Left colon (tissue), 2 donors: ENCODE measurements at places on chromosomes 11 and 22.

- no peak for DNase-seq
Observed at GRCh38 chr11:78961937-78962701, 387.5 kb upstream of the NARS2 start.

DNA sequence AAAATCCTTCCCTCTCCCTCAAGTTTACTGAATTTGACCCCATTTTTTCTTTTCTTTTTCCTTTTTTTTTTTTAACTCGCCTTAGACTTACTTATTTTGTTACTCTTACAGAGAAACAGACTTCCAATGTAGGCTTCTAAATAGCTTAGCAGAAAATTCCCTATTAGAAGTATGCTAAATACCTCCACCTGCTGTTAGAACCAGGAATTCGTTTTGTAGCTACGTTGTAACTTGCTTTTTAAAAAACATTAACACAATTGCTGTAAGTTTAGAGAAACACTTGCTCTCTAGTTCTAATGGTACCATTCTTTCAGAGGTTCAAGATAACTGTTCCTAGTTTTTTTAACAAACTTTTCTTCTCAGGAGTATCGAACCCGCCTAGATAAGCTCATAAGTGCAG is 324.2 kb downstream of the DCDC1 start:
- no peak for DNase-seq

DNA sequence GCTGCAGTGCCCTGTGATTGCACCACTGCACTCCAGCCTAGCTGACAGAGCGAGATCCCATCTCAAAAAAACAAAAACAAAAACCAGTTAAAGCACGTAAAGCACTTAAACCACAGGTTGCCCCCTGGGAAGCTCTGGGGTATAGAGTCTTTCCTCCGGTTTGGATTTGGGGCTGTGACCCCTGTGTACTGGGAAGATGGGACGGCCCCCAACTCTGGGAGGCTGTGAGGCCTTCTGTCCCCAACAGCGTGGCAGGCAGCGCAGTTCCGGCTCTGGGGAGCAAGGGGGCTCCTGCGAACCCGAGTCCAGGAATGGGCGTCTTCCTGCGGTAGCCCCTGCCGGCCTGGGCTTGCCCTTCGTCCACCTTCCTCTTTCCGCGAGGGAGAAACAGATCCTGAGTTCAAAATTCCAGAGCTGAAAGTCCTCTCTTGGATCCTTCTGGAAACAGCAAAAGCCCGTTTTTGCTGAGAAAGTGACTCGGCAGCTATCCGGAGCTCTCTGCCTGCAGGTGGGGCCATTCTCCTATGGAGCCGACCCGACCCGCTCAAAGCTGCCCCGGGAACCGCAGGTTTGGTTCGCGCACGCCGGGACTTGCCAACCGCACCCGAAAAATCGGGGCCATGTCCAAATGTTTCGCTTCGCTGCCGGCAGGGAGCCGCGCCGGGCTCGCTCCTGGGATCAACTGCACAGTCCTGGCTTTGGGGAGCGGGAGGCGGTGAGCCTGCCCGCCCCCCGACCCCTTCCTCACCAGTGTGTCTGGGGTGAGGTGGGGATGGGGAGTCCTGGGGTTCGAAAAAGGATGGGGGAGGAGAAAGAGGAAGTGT is 36.3 kb upstream of the POLA2 start:
- peak; percentile 72 for DNase-seq

DNA sequence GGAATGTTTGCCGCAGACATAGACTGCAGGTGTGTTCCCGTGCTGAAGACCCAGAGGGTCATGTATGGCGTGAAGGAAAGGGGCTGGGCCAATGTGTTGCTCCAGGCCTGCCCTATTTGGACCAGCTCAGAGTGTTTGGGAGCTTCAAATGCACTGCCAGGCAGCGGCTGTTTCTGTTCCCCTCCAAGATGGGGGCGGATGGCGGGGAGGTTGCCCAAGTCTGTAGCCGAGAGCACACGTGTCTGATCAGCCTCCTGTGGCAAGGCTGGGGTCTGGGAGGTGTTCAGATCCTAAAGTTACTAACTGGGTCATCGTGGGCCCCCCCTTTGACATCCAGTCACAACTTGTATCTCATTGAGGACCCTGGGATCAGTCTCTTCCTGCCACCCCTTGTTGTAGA is 45.5 kb downstream of the CACNA1I start:
- no peak for DNase-seq

GRCh38 chr11:35144806-35145205 is 5.8 kb downstream of the CD44 start:
- no peak for DNase-seq

GRCh38 chr22:42343531-42344081 is 73.2 kb upstream of the TCF20 start:
- no peak for DNase-seq

DNA sequence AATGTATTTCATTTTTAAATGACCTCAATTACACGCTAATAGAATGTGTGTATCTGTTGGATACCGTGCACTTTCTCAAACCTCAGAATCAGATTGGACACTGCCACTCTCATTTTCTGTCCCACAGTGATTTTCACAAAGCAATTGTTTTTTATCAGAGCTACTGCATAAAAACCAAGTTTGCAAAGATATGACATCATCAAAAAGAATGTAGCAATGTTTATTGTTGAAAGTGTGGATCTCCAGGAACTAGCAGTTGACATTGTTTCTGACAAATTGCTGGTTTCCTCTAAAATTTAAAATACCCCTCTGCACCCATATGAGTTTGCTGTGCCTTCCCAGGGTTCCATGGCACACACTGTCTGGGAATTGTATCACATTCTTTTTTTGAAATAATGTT is 362.7 kb upstream of the DDI1 start:
- DNase-seq = no peak

- peak; percentile 53 for DNase-seq
Observed at GRCh38 chr11:63906585-63906984, 10.4 kb downstream of the RCOR2 start.

DNA sequence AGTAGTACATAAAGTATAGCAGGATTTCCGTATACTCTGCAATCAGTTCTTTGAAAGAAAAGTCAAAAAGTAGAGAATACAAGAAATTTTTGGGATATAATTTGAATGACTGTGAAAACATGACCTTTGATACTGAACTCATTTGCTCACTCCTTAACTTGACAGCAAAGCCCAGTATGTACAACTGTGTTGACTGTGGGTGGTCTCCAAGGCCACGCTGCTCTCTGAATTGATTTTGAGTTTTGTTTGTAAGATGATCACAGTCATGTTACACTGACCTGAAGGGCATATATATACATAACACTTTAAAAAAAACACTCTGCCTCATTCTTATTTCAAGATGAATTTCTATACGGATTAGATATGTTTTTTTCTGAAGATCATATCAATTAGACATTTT is 9.5 kb upstream of the AMOTL1 start:
- no peak for DNase-seq

DNA sequence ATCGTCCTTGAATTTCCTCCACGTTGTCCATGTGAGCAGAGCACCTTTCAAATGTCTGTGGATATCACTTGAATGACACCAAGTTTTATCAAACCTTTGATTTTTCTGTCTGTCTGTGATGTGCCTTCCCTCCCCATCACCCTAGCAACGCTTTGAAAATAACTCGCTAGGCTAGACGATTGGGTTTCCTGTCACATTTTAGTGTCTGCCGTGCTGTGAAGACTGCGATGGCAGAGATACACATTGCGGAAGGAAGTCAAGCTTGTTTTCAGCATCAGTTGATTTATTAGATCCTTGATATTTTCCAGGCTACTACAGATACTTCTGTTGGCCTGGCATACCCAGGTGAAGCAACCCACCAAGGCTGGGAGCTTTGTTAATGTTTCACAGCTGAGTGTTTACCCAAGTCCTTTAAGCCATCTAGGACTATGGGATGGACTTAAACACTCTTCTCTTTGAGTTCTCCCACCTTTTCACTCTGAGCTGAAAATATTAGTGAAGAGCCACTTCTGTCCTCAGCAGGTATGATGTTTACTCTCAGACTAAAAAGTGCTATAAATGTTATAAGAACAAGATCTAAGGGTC is 93.6 kb upstream of the CD44 start:
- peak; percentile 28 for DNase-seq
